ENCODE measurements at places on chromosomes 5 and 9.
A peak's percentile ranks its signal among the peaks of the same experiment; 100 is the strongest.

DNA sequence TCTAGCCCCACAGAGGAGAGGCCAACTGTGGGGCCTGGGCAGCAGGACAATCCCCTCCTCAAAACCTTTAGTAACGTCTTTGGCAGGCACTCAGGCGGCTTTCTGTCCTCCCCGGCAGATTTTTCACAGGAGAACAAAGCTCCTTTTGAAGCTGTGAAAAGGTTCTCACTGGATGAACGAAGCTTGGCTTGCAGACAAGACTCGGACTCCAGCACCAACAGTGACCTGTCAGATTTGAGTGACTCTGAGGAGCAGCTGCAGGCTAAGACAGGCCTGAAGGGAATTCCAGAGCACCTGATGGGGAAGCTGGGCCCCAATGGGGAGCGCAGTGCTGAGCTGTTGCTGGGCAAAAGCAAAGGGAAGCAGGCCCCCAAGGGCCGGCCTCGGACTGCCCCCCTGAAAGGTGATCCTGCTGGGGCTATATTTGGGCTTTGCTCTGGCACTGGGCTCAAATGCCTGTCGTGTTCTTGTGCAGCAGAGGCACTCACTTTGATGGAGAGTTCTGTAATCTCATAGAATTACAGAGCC, 39.4 kb downstream of the KDM3B start:
- DNase-seq: no peak

DNA sequence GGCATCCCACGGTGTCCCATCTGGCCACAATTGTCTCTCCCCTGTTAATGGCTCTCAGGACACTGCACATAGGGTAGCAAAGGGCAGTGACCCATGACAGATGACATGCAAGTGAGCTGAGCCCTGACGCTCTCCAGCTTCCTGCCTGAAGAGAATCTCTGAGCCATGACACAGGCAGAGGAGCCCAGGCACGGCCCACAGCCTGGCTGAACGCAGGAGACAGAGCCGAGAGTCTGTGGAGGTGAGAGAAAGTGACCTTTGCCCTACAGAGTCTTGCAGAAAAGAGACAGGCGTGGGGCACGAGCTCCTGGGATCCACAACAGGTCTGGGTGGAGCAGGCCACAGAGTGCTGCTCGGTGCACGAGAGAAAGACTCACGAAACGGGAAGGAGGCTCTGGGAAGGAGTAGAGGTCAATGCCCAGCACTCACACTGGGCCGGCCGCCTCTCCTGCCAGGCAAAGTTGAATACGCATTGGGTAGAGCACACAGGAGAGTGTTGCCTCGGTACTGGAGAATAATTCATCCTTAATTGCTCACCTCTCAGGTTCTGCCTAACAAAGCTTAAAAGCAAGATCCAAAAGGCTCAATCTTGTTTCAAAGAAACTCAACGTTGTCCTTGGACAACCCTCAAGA, 90.3 kb downstream of the MRPL36 start:
- no peak for DNase-seq

DNA sequence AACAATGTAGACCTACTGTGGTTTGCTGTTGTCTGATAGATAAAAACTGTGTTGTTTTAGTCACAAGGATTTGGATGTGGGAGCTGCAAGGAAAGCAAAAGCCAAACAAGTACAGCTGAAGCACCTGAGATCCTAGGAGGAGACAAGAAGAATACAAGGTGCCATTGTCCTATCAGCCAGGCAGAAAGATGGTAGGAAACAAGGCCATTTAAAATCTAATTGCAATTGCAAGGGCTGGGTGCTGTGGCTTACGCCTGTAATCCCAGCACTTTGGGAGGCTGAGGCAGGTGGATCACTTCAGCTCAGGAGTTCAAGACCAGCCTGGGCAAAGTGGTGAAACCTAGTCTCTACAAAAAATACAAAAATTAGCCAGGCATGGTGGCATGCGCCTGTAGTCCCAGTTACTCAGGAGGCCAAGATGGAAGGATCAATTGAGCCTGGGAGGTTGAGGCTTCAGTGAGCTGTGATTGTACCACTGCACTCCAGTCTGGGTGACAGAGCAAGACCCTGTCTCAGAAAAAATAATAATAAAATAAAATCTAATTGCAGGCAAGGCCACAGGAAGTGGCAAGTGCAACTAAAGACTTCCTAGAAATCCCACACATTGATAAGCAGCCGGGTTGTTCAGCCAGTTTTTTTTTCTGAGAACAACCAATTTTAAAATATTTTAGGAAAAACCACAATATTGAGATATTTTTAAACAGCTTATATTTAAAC, 22.6 kb downstream of the DOCK8 start:
- DNase-seq: no peak

GRCh38 chr5:84285641-84286637, 98.7 kb downstream of the EDIL3 start:
- DNase-seq: no peak

GRCh38 chr9:109143881-109144562, 23.0 kb downstream of the FRRS1L start:
- DNase-seq: no peak

- DNase-seq: no peak
These were observed 24.6 kb upstream of the PTGER4 start for GRCh38 chr5:40655138-40655537.

- DNase-seq: no peak
These were observed 21.5 kb upstream of the TGFBI start for GRCh38 chr5:136007271-136007670.

GRCh38 chr5:147234239-147234824, 494 bp upstream of the STK32A start:
- no peak for DNase-seq

DNA sequence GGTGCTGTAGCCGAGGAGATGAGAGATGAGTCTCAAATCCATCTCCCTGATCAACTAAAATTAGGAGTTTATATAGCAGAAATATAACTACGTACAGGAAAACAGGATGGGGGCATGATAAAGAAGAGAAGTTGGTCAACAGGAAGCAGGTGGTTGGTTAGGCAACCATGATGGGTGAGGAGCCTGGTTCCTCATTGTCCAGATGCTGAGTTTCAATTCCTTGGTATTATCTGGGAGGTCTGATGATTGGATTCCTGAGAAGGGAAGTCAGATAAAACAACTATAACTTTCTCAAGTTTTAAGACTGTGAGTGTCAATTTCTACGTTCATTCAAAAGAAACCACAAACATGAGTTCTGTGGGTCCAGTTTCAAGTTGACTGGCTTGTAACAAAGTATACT, 323.9 kb downstream of the MTRR start:
- no peak for DNase-seq

- DNase-seq: peak; percentile 59
These were observed 66.9 kb downstream of the DCP2 start for GRCh38 chr5:113043491-113043931.

- DNase-seq: no peak
These were observed 202.2 kb downstream of the NFIB start for GRCh38 chr9:14111696-14112095.

GRCh38 chr5:25554077-25554476, 909.3 kb upstream of the CDH10 start:
- no peak for DNase-seq

- DNase-seq: no peak
These were observed 156.4 kb upstream of the COX7C start for GRCh38 chr5:86461169-86461956.

DNA sequence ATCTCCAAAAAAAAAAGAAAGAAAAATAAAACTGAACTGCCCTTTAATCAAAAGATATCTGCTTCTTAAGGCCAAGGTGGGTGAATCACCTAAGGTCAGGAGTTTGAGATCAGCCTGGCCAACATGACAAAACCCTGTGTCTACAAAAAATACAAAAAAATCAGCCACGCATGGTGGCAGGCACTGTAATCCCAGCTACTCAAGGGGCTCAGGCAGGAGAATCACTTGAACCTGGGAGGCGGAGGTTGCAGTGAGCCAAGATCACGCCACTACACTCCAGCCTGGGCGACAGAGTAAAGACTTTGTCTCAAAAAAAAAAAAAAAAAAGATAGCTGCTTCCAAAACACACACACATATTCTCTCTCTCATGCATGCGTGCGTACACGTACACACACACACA, 17.8 kb downstream of the SCAI start:
- no peak for DNase-seq

All from activated CD8-positive, alpha-beta memory T cell treated with anti-CD3 and anti-CD28 coated beads for 24 hours (primary cell).